Iris pigment epithelial cell (primary cell): ENCODE measurements at places on chromosomes 1 and 21.

GRCh38 chr1:210347112-210347511, 18.4 kb downstream of the HHAT start:
- no peak for DNase-seq

- DNase-seq = no peak
These were observed 9.1 kb upstream of the PCNX2 start for GRCh38 chr1:233304489-233305102.

DNA sequence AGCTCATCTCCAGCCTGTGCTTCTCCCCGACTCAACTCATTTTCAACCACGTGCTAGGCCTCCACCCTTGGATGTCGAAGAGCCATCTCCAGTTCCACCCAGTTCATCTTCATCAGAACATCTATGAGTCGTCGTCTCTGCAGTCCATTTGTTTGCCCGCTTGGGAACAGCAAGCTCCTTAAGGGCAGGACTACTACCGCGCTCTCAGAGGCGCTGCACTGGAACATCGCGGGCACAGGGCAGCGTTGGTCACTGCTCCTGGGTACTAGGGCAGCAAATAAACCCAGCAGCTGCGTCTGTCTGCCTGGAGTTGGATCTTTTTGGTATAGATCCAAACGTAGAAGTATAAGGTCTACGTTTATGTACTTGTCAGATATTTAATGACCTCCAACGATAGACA, 478 bp upstream of the PRDM2 start:
- peak; percentile 28 for DNase-seq

- DNase-seq = no peak
These were observed 204.4 kb downstream of the RWDD3 start for GRCh38 chr1:95438218-95438948.

- DNase-seq = no peak
These were observed 22.5 kb upstream of the NEK7 start for GRCh38 chr1:198134252-198134651.

DNA sequence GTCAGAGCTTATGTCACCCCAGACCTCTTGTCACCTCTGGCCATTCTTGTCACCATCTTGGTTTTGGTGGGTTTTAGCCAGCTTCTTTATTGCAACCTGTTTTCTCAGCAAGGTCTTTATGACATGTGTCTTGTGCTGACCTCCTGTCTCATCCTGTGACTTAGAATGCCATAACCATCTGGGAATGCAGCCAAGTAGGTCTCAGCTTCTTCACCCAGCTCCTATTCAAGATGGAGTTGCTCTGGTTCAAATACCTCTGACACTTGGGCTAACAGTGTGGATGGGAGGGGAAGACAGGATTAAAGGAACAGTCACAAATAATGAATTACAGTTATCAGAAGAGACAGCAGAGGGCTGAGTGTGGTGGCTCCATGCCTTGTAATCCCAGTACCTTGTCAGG, 30.5 kb upstream of the PIK3CD start:
- no peak for DNase-seq

DNA sequence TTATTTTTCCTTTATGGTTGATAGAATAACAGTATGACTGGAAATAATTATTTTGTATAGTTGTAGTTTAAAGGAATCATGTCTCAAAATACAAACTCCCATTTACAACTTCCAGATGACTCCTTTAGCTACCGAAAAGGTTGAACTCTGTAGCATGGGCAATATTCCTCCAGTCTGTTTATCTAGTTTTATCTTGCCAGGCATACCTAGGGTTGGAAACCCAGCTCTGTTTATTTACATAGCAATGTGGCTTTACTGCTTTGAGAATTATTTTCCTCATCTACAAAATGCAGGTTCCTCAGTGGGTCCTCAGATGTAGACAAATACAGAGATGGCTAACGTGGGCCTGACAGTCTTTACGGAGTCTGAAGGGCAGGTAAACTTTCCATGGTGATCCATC, 51.1 kb downstream of the C8A start:
- no peak for DNase-seq

DNA sequence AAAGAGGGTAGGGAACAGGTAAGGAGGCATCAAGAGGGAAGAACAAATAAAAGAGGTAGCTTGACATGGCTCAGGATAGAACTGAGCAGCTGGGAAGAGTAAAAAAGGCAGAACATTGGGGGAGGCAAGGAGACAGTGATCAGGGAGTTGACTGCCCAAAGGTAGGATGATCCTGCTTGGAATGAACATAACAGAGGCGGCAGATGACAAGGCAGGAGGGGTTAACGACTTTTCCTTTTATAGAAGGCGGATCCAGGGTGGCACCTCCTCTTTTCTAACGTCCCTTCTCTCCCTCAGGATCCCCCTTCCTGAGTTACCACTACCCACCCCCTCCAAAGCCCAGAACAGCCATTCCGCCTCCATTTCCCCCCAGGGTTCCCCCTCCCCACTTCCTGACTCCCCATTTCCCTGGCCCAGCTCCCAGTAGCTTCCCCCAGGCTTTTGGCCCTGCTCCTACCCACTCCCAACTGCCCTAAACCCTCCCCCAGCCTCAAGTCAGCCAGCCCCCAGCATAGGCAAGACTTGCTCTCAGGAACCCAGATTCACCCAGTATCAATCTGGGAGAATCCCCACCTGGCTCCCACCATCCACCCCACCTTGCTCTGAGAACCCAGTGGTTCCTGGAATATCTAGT, 769 bp upstream of the ADAMTS4 start:
- DNase-seq = no peak

GRCh38 chr1:8182034-8182761, 135.7 kb upstream of the SLC45A1 start:
- peak; percentile 94 for DNase-seq

GRCh38 chr1:230170153-230170547, 103.1 kb downstream of the GALNT2 start:
- DNase-seq = no peak

DNA sequence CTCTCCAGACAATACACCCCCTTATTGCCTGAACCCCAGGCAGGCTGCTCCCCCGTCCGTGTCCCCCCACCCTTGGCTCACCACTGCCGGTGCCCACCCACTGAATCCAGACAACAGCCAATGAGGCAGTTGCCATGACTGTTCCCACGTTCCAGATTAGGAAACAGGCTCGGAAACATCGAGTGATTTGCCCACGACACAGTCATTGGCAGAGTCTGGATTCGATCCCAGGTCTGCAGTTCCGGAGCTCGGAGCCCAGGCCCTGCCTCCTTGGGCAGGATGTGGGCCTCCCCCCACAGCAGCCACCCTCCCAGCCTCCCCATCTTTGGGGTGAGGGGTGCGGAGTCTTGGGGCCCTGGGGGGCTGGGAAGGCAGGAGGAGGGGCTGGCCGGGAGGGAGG, 20.3 kb upstream of the CLSTN1 start:
- DNase-seq = no peak

- no peak for DNase-seq
These were observed 31.6 kb downstream of the VN1R5 start for GRCh38 chr1:247287460-247287859.

DNA sequence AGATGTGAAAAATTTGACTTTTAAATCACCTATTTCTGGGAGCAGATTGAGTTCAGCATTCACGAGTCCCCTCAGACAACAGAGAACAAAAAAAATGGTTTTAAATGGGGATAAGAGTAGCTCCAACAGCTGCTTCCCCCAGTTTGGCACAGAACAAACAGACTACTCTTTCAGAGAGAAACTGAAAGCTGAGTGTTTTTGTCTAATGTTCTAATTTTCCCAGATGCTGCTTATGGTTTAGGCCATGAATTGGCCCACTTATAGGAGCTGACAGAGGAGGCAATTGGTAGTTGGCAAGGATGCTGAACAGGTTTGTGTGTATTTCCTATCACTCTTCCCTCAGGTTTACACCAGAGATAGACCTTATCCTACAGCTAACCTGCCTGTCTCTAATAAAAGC, 1637.4 kb upstream of the PRMT6 start:
- no peak for DNase-seq

DNA sequence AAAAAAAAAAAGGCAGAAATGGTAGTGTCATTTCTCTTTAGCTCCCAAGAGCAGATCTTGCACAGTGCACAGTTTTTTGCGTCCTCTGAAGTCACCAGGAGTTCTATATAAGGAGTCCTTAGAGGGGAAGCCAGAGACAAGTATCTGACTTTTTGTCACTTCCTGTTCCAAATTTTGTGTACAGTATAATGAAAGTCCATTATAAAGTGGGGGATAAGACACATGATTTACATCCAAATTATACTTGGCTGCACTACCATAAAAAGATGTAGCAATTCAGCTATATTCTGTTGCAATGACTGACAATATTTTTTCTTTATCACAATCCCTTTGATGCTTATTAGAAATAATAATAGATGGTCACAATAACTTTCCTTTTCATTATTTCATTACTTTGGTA, 1276.9 kb upstream of the ADGRL2 start:
- DNase-seq = no peak

- DNase-seq = no peak
These were observed 47.5 kb downstream of the TMCO4 start for GRCh38 chr1:19752083-19752696.

DNA sequence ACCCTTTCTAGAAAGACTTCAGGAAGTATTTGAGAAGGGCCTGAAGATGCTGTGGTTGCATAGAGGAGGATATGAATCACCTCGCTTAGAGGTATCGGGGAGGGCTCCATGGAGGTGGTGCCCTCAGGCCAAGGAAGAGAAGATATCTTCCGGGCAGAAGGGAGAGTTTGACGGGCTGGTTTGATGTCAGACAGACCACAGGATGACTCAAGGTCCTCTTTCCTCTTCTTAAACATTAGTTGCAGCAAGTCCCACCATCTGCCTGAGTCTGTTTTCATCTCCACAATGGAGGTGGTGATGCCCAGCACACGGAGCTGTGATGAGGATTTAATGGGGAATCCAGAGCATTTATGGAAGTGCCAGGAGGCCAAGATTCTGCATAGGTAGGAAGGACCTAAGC, 25.1 kb upstream of the RUNX3 start:
- peak; percentile 70 for DNase-seq

- DNase-seq = peak; percentile 8
These were observed 13.0 kb downstream of the VANGL1 start for GRCh38 chr1:115654663-115655305.

DNA sequence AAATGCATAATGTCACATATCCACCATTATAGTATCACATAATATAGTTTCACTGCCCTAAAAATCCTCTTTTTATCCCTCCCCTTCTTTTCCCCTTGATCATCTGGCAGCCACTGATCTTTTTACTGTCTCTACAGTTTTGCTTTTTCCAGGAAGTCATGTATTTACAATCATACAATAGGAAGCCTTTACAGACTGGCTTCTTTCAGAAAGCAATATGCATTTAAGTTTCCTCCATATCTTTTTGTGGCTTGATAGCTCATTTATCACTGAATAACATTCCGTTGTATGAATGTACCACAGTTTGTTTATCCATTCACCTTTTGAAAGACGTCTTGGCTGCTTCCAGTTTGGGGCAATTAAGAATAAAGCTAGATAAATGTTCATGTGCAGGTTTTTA, 14.3 kb upstream of the WDTC1 start:
- DNase-seq = peak; percentile 21

DNA sequence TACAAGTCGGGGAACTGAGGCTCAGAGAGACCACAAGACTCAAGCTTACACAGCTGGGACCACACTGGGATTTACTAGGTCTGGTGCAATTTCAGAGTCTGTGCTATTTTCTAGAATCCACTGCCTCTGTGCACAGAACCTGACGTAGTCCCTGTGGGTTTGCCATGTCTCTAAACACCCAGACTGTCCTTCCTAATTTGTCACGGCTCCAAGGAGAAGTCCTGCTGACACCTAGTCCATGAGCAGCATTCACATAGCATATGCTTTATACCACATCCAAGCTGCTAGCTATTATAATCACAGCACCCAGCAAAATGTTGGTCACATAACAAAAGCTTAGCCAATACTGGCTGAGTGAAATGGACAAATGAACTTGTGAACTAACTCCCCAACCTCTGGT, 79.0 kb upstream of the HMGB4 start:
- DNase-seq = no peak

DNA sequence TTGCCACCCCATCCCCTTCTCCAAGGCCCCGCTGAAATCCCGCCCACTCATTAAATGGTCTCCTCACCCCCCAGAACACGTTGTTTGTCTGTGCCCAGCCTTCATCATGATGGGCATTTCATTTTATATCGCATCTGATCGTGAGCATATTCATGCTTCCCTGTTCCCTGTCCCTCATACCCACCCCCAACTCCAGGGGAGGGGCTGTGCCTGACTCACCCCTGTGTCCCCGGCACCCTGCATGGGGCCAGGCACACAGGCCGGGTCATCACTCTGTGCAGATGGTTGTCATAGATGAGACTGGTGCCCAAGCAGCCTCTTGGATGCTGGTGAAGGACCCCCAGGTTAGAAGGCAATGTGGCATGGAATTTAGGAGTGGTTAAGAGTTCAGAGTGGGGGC, 11.0 kb downstream of the CAMK2N1 start:
- no peak for DNase-seq

DNA sequence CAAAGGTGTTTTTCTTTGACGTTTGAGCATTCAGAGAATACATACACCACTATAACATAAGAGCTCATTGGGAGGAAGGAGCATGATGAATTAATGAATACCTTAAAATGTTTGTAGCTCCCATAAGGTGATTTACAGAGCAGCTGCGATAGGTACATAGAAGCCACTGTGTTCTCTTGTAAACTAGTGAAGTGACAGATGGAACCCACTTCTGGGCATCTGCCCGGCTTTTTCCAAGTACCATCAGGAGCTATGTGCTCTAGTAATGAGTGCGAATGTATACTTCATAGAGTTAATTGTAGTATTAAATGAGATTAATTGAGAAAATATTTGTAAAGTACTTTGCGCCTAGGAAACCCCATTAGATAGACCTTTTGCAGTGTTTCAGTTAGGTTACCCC, 48.4 kb downstream of the HENMT1 start:
- DNase-seq = no peak

DNA sequence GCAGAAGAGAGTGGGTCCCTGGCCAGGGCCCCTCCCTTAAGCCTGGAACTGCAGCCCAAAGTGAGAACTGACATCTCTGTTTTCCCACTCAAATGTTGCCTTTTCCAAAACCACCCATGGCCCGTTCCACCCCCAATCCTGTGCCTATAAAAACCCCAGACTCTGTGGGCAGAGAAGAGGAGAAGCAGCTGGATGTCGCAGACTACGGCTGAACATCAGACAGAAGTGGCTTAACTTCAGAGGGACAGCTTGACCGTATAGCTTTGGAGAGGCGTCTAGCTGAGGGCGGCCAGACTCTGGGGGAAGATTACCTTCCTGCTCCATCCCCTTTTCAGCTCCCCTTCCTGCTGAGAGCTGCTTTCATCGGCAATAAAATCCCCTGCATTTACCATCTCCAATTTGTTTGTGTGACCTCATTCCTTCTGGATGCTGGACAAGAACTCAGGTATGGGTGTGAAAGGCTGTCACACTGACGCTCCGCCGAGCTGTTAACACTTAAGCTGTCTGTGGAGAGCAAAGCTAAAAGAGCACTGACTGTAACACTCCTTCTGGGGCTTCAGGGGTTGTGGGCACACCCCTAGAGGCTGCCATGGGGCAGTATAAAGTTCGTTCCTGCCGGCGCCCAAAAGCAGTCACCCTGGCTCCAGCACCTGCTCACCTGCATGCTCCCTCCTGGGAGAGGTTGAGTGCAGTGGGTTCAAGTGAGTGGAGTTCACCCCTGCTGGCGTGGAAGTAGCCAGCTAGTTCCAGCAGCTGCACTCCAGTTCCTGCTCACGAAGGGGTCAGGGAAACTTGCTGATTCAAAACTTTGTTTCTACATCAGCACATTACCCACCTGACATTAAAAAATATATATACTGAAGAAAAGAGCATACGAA, 19.6 kb upstream of the ERO1B start:
- DNase-seq = no peak

GRCh38 chr1:106378261-106378660, 678.2 kb upstream of the PRMT6 start:
- DNase-seq = no peak
